Foreskin keratinocyte (primary cell): ENCODE measurements at places on chromosomes 13 and 19. TPM values are rescaled to one million over a fixed set of nuclear protein-coding genes. Genes with fewer than 3 reads are reported as not detected.

FGF21 gene
- total RNA-seq = not detected in 2 replicates

LMTK3 gene
- total RNA-seq = 4.2 and 4.3 TPM in 2 replicates

PRDX2 gene
- total RNA-seq = 271 and 287 TPM in 2 replicates

NOSIP gene
- total RNA-seq = 66.3 and 69.4 TPM in 2 replicates

PSPN gene
- 1.1 and 1.2 TPM in 2 replicates for total RNA-seq

APOC1 gene
- 6.6 and 7.2 TPM in 2 replicates for total RNA-seq

ZNF135 gene
- total RNA-seq = 1.4 and 1.9 TPM in 2 replicates

CA11 gene
- total RNA-seq = 3.9 and 4.9 TPM in 2 replicates

INSR gene
- 2.8 and 3.7 TPM in 2 replicates for total RNA-seq

NRTN gene
- 0.10 and 0.14 TPM in 2 replicates for total RNA-seq

GSX1 gene
- total RNA-seq = not detected in 2 replicates

ZNF534 gene
- 0.04 TPM in 1 of 2 replicates, not detected in the other for total RNA-seq

DNA sequence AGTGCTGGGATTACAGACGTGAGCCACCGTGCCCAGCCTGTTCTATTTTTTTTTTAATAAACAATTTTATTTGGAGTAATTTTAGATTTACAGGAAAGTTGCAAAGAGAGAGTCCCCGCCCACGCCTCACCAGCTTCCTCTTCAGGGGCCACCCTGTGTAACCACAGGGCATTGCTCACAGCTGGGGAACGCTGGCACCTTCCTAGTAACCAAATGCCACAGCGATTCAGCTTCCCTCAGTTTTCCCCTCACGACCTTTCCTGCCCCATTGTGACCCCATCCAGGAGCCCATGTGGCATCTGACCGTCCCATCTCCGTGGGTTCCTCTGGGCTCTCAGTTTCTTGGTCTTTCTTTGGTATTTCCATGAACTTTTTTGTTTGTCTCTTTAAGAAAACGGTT lies 83.9 kb downstream of the GNG7 start:
- DNase-seq = peak; percentile 42

GRCh38 chr13:21040120-21040826 lies 21.1 kb downstream of the LATS2 start:
- no peak for DNase-seq

GRCh38 chr13:79227418-79227817 lies 178.6 kb downstream of the RBM26 start:
- DNase-seq = no peak

DNA sequence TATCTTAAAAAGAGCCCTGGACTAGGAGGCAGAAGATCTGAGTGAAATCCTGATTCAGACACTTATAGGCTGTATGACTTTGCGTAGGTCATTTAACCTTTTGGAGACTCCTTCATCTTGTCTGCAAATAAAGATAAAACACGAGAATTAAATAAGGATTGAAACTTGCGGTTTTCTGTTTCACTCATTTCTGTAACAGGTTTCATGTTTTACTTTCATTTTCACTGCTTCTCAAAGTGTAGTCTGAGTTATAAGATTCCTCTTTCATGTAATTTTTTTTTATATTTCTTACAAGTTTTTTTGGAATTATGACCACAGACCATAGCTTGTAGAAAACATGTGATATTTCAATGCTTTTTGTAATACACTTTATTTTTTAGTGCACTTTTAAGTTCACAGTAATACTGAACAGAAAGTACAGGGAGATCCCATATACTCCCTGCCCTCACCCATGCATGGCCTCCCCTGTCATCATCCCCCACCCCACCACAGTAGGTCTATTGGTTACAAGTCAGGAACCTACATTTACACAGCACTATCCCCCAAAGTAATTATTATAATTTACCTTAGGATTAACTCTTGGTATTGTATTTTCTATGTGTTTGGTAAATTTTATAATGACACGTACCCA lies 174.6 kb downstream of the ITGBL1 start:
- no peak for DNase-seq

DNA sequence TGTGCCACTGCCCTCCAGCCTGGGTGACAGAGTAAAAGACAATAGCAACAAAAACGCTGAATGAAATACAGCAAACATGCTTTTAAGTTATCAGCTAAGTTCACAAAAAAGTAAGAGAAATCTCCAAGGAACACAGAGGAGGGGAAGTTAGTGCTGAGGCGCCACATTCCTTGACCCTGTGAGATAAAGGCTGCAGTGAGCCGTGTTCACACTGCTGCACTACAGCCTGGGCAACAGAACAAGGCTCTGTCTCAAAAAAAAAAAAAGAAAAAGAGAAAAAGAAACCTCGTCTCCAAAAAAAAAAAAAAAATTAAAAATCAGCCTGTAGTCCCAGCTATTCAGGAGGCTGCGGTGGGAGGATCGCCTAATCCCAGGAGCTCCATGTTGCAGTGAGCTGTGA lies 16.3 kb upstream of the DOCK6 start:
- DNase-seq = no peak

DNA sequence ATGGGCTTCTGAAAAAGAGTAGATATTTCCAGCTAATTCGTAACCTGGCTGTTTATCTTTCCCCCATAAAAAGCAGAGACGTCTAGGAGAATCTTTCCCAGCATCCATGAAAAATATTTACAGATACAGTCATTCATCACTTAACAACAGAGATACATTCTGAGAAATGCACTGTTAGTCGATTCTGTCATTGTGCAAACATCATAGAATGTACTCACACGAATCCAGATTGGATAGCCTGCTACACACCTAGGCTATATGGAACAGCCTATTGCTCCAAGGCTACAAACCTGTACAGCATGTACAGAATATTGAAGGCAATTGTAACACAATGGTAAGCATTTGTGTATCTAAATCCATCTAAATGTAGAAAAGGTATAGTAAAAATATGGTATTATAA lies 530.2 kb upstream of the NBEA start:
- DNase-seq = no peak

GRCh38 chr19:38808741-38809140 lies 4.0 kb downstream of the LGALS4 start:
- DNase-seq = no peak

GRCh38 chr13:94217370-94217769 lies 262.1 kb downstream of the DCT start:
- peak; percentile 48 for DNase-seq

DNA sequence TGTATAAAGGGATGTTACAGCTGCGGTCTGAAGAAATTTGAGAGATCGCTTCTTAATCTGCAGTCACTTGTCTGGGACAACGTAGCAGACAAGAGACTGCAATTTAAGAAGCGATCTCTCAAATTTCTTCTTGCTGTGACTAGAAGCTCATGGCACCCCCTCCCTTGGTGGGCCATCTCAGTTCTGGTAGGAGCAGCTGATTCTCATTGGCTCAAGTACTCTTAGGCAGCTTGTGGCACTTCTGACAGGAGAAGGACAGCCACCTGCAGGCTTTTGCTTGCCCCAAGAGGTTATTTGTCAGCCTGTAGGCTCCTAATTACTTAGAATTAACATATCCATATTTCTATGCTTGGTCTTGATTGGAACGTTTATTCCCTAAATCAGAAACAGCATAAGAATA lies 503.0 kb downstream of the DCT start:
- no peak for DNase-seq

DNA sequence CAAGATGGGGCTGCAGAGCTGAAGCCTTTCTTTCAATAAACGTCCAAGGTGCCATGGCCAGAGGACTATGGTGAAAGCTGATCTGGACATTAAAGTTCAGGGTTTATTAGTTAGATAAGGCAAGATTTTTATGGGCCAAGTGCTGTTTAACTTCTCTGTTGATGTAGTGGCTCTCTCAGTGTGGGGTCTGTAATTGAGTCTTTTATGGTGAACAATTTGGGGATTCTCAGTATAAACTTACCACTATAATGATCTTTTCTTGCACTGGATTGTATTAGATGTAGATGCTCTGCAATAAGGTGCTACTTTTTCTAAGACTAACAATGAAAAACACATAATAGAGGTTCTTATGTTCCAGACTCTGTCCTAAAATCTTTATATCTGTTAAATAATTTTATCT lies 190.1 kb upstream of the KLF12 start:
- DNase-seq = no peak

- DNase-seq = no peak
Measured at GRCh38 chr13:95113601-95114000, 187.7 kb downstream of the ABCC4 start.

DNA sequence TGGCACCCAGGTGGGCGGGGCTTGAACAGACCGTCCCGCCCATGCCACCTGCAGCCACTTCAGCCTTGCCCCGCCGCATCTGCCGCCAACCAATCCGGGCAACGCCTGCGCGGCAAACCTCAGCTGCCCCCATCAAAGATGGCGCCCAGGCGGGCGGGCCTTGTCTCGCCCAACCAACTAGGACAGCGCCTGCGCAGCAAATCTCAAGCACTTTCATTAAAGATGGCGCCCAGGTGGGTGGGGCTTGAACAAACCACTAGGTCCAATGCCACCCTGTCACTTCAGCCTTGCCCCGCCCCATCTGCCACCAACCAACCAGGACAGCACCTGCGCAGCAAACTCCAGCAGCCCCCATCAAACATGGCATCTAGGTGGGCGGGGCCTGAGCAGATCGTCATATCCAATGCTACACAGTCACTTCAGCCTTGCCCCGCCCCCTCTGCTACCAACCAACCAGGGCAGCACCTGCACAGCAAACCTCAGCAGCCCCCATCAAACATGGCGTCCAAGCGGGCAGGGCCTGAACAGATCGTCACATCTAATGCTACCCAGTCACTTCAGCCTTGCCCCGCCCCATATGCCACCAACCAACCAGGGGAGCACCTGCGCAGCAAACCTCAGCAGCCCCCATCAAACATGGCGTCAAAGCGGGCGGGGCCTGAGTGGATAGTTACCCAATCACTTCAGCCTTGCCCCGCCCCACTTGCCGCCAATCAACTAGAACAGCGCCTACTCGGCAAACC lies 1.4 kb downstream of the PEG3 start:
- peak; percentile 2 for DNase-seq

GRCh38 chr19:802498-803098 lies 5.3 kb downstream of the PTBP1 start:
- DNase-seq = no peak

- DNase-seq = peak; percentile 96
Measured at GRCh38 chr13:48709213-48709612, 55.5 kb downstream of the CYSLTR2 start.

- no peak for DNase-seq
Measured at GRCh38 chr13:76750126-76750525, 136.1 kb downstream of the KCTD12 start.

GRCh38 chr13:105763851-105764250 lies 771.6 kb downstream of the EFNB2 start:
- no peak for DNase-seq

DNA sequence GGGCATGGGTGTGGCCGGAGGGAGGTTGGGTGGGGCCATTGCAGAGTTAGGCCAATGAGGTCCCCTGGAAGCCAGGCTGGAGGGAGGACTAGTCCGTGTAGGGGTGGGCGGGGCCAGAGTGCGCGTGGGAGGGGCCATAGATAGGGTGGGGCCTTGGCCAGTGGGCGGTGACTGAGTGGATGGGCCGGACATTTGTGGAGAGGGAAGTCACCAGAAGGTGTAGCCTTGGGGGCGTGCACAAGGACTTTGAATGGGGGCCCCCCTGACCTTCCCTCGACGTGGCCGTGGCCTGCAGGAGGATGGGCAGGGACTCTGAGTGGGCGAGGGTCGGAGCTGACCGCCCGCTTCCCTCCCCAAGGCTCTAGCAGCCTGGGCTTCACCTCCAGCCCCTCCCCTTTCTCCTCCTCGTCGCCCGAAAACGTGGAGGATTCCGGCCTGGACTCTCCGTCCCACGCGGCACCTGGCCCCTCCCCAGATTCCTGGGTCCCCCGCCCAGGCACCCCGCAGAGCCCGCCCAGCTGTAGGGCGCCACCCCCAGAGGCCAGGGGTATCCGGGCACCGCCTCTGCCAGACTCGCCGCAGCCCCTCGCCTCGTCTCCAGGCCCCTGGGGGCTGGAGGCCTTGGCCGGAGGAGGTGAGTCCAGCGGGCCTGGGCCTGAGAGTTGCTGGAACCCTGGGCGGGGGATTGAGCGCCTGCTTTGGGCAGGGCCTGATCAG lies 16.5 kb upstream of the B3GNT3 start:
- no peak for DNase-seq

DNA sequence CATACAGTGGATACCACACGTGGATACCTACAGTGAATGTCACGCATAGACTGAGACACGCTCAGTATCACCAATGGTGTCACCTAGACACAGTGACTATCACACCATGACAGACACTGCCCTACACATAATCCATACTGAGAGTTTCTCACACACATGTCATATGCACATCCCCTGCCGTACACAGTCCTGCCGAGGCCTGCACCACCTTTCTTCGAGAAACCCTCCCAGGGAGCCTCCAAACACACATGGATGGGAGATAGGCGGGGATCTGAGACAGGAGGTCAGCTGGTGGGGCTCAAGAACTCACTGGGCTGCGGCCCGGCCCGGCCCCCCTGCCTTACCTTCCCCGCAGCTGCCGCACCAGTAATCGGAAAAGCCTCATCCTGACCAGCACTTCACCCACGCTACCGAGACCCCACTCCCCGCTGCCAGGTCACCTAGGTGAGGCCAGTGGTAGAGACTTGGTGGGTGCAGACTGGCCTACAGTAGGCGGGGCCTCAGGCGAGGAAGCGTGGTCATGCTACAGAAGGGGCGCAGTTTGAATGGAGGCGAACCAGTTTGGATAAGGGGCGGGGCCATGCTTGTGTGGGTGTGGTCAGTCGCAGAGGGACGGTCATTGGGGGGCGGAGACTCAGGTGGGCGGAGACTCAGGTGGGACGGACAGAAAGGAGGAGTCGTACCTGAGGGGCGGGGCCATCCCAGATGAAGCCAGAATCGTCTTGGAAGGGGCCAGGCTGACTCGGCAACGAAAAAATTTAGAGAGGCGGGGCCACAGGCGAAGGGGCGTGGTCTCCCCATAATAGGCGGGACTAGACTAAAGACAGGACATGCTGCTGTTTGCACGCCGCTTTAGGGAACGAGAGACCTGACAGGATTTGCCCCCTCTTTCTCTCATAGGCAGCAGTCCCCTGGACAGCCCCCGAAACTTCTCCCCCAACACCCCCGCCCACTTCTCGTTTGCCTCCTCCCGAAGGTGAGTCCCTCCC lies 2.1 kb downstream of the MAST1 start:
- peak; percentile 82 for DNase-seq

DNA sequence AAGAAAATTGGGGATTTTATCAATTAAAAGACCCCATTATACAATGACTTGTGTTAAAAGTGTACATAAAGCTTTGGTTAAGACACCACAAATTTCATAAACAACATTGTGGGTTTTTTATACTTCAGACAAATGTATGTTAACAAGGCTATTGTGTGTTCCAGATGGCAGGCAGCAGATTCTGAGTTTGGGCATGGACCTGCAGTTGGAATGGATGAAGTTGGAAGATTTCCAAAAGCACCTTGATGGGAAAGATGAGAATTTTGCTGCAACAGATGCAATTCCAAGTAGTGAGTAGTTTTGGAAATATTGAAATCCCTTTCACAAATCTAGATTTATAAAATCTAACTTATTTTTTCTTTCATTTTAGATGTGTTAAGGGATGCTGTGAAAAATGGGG lies 25.4 kb downstream of the MPHOSPH8 start:
- no peak for DNase-seq
